ENCODE measurements at places on chromosomes 3 and 15.

GRCh38 chr15:85282504-85283115, 97.8 kb upstream of the AKAP13 start:
- no peak for DNase-seq

DNA sequence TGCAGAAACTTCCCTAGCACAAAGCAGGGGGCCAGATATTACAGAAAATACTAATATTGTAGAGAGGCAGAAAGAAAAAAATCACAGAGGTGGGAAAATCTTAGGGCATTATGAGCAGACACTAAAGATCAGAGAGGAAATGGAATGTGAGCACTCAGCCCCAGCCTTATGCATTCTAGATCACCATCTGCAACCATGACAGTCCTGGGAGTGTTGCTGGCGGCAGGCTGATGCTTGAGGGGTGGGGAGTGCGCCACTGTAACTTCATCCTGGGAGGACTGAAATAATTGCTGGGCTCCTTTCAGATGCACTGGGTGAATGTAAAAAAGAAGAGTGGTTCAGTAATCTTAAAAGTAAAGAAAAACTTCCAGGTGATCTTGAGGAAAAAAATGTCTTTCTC, 427.6 kb upstream of the SEMA6D start:
- DNase-seq = no peak

- no peak for DNase-seq
Measured at GRCh38 chr15:99247062-99247461, 2.3 kb downstream of the TTC23 start.

GRCh38 chr3:171760477-171760876, 49.8 kb downstream of the PLD1 start:
- no peak for DNase-seq

DNA sequence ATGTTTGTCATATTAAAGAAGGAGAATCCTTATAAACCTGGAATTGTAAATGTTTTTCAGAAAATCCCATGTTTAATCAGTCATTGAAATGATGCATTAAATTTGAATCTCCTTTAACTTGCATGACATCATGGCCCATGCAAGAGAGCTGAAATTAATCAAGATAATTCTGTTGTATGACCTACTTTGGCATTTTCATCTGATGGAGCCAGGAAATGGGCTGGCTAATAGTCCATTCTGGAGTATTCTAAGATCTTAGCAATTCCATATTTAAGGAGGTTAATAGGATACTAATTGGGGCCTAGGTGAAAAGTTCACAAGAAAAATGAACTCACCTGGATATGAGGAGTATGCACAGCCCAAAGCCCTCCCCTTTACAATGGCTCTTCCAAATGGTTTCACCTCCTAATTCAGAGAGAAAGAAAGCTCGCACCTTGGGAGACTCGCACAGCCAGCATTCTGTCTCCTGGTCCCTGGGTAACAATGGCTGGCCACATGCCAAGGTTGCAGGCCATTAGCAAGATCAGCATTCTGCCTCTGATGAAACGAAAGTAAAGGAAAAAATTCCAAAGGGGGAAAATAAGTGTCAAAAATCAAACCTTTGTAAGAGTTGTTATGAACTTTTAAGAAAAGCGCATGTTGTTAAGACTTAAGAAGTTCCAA, 786.4 kb downstream of the MCTP2 start:
- DNase-seq = no peak

DNA sequence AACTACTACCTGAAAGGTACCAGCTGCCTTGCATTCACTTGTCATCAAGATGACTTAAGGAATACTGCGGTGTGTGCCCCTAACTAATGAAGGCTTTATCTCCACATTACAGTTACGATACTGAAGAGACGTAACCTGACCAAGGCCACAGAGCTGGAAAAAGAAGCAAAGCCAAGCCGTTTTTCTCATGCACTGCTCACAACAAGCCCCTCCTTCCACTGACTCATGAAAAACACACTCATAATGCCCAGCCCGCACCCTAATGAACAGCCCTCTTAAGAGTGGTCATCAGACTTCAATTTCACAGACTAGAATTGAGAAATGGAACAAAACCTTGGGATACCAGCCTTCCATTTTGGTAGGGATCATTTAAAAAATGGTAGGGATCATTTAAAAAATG, 11.6 kb downstream of the PSMD6 start:
- no peak for DNase-seq

Data from activated CD4-positive, alpha-beta T cell treated with anti-CD3 and anti-CD28 coated beads, Interleukin-2, Interleukin-6, amounts not matched to agents 100 ng/mL and 50 ng/mL, durations not matched to agents 16 hours and 8 hours (primary cell).